ENCODE measurements at places on chromosomes 6 and 20.

DNA sequence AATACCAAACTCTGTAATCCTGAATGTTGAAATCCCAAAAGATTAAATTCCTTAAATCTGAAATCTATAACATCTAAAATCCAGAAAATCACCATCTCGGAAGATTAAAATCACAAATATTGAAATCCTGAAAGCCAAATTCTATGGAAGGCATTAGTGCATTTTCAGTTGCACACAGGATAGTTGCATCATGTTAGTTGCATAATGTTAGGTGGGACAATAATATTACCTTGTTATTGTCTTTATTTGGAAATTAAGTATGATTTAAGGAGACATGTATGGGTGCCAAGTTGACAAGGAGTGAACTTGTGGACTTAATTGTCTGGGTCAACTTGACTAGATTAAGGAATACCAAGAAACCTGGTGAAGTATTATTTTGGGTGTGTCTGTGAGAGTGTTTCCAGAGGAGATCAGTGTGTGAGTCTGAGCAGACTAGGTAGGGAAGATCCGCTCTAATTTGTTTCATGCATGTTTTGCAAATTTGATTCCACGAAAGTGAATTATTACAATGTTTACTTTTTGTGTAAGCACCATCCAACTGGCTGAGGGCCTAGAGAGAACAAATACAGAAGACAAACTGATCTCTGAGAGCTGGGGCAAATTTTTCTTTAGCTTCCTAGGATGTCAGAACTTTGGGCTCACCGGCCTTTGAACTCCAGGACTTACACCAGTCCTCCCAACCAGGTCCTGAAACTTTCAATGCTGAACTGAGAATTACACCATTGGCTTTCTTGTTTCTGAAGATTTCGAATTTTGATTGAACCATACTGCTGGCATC is 545.1 kb upstream of the IRAK1BP1 start:
- no peak for DNase-seq

- no peak for DNase-seq
These were observed 4.6 kb downstream of the TMEM181 start for GRCh38 chr6:158564243-158565121.

- DNase-seq, result no peak
These were observed 22.7 kb upstream of the FRMD1 start for GRCh38 chr6:168101590-168102314.

DNA sequence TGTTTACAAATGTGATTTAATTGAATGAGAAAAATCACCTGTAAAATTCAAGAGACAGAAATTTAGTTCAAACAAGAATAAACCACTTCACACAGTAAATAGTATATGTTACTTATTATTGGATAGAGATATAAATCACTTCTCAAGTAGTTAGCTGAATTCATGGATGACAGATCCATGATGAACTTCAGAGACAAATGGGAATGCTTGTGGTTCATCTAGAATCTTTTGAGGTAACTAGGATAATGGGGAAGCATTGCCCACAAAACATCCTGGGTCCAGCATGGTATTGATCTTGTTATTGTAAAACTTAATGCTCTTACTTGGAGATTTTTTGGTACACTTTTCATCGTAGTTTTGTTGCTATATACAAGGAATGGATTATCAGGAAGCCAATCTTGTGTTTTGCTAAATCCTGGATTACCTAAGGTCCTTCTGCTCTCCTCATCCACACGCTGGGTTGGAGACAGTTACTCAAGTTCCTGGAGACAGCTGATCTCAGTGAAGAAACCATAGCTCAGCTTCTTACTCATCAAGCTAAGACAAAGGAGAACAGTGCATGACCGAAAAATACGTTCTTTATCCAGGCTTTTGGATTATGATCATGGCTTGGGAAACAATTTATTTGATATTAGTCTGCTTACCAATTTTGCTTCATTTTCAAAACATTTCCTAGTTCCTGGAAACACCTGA is 142.5 kb upstream of the PREP start:
- DNase-seq, result no peak

GRCh38 chr6:116929825-116930224 is 52.8 kb downstream of the RFX6 start:
- no peak for DNase-seq

GRCh38 chr20:60131375-60131774 is 173.2 kb downstream of the CDH26 start:
- no peak for DNase-seq

DNA sequence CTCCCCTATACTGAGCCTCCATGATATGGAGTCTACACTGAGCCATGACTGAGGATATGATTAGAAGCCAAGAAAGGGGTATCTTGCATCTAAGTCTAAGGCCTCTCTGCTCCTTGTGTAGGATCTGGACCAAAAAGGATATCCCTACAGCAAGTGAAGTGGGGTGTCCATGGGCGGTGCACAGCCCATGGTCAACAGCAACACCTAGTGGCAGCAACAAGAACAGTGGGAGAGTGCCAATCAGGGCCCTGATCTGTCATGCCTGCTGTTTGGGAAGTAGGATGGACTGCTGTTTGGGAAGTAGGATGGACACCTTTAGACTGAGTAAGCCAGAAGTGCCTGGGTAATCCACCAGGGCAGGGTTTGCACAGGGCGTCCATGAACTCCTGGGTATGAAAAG is 22.4 kb downstream of the PTGIS start:
- no peak for DNase-seq

- no peak for DNase-seq
These were observed 16.1 kb downstream of the ISM1 start for GRCh38 chr20:13236990-13237720.

DNA sequence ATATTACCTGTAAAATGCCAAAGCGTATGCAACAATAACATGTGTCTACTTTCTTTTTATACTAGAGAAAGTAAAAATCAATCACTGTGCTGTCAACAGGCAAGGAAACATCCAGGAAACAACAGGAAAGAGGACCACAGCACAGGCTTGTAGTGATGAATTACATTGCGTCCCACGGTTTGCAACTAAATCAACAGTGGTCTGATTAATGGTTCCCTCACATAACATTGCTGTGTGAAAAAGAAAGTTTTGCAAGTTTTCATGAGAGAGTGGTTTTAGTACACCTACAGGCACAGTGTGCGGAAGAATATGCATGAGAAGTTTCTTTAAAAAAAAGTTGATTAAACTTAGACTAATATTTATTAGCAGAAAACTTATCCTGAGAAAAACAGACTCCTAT is 329.5 kb upstream of the HSF2 start:
- DNase-seq, result no peak

GRCh38 chr20:22921595-22922421 is 113.3 kb upstream of the SSTR4 start:
- no peak for DNase-seq

DNA sequence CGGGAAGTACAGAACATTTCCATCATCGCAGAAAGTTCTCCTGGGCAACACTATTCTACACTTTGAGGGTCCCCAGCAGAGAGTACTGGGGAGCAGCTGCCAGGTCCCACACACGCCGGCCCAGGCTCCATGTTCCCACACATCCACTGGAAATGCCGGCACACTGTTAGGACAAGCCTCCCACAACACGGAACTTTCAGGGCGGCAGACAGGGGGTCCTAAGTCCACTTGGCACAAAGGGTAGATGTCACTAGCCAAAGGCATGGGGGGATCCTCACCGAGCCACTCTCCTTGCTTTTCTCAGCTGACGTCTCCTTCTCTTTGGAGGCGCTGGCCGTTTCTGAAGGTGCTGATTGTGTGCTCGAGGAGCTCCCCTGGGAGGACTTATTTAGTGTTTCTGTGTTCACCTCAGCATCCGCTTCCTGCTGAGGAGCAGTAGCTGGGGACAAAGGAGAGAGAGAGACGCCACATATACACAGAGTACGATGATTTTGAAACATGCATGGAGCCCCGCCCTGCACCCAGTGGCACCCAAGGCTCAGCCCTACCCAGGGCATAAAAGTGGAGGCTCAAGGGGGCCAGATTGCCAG is 135.4 kb downstream of the ZMYND8 start:
- DNase-seq, result no peak

- DNase-seq, result no peak
These were observed 18.3 kb upstream of the TRAM2 start for GRCh38 chr6:52595000-52595795.

DNA sequence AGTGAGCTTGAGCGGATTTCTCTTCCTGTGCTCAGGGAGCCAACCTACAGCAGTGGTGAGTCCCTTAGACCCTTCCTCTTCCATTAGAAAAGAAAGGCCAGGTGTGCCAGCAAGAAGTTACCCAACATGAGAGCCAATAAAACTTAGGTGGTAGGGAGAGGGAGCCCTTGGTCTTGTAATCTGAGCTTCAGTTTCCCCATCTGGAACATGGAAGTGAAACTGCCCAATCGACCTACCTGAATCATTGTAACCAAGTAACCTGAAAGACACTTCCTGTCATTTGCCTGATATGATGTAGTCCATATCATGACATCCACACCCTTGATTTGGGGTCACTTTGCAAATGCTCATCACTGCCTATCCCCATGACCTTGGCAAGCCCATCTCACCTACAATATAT is 66.4 kb downstream of the MDGA1 start:
- DNase-seq, result no peak

DNA sequence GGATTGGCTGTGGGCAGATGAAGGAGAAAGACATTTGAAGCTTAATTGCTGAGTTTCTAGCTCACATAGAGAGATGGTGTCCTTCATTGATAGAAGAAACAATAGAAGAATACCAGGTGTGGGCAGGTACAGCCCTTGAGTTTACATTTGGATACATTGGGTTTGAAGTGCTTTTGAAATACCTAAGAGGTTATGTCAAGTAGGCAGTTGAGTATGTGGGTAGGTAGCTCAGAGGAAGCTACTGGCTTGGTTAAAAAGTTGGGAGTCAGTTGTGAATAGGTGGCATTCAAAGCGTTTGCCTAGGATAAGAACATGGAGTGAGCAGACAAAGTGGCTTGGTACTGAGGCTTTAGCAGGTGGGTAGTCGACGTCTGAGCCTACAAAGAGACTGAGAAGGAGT is 25.0 kb downstream of the NDUFAF5 start:
- no peak for DNase-seq

- no peak for DNase-seq
These were observed 1024.0 kb downstream of the GRIK2 start for GRCh38 chr6:102417368-102417998.

Measured in caudate nucleus (tissue), 63 donors.